ENCODE measurements at places on chromosomes 7 and 10. TPM values are rescaled to one million over a fixed set of nuclear protein-coding genes. Genes with fewer than 3 reads are reported as not detected.

Gene VAX1
- not detected for total RNA-seq

- H3K4me1 ChIP-seq: no peaks in the 10 kb centered on the region
- peaks cover 2% of the 10 kb centered on the region for H3K36me3 ChIP-seq
- DNase-seq: no peak
- H3K4me3 ChIP-seq: no peak overlapping the region
- no peak overlapping the region for H3K27ac ChIP-seq
- no peaks in the 10 kb centered on the region for H3K27me3 ChIP-seq
These were observed 142.5 kb downstream of the SRPK2 start for GRCh38 chr7:105246256-105246655.

DNA sequence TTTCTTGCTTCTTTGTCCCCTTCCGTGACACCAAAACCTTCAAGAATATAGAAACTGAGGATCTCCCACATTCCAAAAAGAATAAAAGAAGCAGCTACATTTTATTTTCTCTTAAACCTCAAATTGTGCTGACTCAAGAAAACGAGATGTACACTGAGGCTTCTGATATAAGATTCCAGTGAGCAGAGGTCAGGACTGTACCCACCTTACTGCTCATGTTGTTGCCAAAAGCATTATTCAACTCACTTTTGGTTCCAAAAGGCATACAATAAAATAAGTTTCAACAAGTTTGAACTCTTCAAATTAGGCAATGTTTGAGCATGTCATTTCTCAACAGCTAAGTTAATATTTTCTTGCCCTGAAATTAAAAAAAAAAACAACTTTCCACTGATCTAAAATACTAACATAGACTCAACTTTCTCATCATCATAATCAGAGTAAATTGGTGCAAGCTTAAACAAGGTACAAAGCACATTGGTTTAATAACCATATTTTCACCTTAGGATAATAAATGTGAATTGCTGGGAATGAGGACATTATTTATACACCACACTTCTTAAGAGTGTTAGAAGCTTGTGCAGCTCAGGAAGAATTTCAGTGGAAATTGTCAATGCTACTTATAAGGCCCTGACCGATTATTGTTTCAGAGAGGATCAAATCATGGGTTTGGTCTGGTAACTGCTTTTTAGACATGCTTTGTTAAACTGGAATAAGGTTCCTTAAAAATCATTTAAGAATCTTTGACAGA is 629.0 kb upstream of the IGFBP3 start:
- H3K4me1 ChIP-seq: no peaks in the 10 kb centered on the region
- no peak overlapping the region for H3K27ac ChIP-seq
- no peak overlapping the region for H3K4me3 ChIP-seq
- H3K27me3 ChIP-seq: no peaks in the 10 kb centered on the region
- no peaks in the 10 kb centered on the region for H3K36me3 ChIP-seq
- DNase-seq: no peak

- no peak for DNase-seq
- H3K27me3 ChIP-seq: no peaks in the 10 kb centered on the region
- no peaks in the 10 kb centered on the region for H3K4me1 ChIP-seq
- H3K27ac ChIP-seq: no peak overlapping the region
These were observed 234.4 kb upstream of the SLC26A5 start for GRCh38 chr7:103680161-103681144.

- peaks cover 12% of the 10 kb centered on the region for H3K4me1 ChIP-seq
- no peak for DNase-seq
- peaks cover 18% of the 10 kb centered on the region for H3K27me3 ChIP-seq
- H3K36me3 ChIP-seq: peaks cover 2% of the 10 kb centered on the region
These were observed 16.5 kb downstream of the ADAP1 start for GRCh38 chr7:937856-938484.
